Mucosa of gallbladder (tissue), 1 donor: ENCODE measurements at places on chromosomes 11 and 22.

DNA sequence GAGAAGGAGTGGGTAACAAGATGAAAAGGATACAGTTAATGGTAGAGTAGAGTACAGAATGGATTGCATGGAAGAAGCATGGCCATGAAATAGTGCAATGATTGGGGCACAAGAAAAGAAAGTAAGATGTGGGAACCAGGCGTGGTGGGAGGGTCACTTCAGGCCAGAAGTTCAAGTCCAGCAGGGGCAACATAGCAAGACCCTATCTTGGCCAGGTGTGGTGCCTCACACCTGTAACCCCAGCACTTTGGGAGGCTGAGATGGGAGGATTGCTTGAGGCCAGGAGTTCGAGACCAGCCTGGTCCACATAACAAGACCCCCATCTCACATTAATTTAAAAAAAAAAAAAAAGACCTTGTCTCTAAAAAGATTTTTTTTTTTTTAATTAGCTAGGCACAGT lies 1.4 kb upstream of the C11orf52 start:
- no peak for DNase-seq

GRCh38 chr22:33465554-33465953 lies 407.4 kb upstream of the SYN3 start:
- no peak for DNase-seq

DNA sequence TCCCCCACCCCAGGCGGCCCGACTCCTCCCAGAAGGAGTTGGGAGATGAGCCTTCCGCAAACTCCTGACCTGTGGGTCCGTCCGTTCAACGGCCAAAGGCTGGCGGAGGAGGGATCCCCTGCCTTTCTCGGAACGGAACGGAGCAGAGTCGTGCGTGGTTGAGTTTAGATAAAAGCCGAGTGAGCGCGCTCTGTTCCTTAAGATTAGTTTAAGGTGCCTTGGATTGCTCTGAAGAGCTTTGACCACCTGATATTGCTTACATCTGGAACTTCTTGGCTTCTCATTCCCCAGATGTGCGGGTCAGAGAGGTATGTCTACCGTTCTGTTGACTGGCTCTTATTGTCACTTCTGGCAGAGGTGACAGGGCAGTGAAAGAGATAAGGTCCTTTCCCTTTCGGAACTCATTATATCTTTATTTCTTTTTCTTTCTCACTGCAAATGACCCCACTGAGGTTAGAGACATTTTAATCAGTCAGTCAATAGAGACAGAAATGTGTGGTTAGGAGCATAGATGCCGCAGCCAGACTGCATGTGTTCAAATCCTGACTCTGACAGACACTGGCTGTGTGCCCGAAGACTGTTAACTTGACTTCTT lies at the start of gene TRIM6:
Gene TRIM6, plus strand, starts transcription at position 31 of the 595 bp plus-strand sequence. Its CDS starts 261 bp downstream, at position 292.
- DNase-seq = peak; percentile 23

DNA sequence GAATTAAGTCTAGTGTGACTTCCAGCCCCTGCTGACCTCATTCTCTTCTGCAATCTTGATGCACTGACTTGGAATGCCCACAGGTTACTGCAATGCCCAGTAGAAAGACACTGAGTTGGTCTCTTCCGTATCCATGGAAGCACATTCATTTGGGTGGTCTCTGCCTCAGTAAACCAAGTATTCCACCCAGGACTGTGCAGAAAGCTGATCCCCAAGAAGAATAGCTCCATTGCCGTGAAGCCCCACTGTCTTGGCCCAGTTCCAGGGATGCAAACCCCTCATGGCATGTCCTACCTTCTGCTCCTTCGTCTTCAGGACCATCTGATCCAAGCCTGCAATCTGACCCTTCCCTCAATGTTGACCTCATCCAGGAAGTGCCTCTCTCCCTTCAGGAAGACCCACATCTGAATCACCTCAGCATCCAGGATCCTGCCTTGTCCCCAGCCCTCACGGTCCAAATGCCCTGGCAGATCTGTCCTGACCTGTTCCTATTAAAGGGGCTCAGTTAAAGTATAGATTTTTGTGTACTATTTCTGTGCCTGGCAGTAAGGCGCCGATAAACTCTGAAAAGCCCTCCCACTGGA lies 425.8 kb downstream of the SOX6 start:
- no peak for DNase-seq

- peak; percentile 22 for DNase-seq
Observed at GRCh38 chr11:6353367-6353987, 33.2 kb upstream of the CAVIN3 start.

GRCh38 chr11:121931748-121932352 lies 184.2 kb downstream of the BLID start:
- DNase-seq = no peak

DNA sequence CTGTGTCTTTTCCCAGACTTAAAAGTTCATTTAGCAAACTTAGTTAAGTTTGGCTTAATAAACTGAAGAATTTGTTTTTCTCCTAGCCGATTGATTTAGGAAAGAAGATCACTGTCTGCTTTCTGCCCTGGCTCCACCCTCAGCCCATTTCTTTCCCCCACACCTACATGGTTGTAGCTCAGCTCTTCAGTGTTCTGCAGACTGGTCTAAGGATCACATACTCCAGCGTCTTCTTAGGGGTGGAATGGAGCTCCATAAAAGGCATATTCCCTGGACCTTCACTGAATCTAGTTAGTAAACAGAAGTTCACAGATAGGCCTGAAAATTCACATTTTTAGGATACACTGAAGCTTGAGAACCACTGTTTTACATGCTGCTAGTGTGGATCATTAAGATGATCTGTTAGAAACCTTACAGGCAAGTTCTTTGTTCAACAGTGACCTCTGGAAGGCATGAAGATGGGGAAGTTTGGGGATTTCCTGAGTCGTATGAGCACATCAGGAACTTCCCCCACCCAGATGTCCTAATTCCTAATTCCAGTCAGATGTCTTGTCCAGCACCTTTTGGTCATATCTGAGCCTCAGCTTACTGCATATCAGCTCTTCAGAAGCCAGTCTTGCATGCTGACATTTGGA lies 16.8 kb downstream of the PIWIL4 start:
- DNase-seq = no peak

GRCh38 chr11:66239998-66240780 lies 28.2 kb upstream of the RAB1B start:
- no peak for DNase-seq

GRCh38 chr11:110090466-110091026 lies 2.6 kb upstream of the ZC3H12C start:
- no peak for DNase-seq

DNA sequence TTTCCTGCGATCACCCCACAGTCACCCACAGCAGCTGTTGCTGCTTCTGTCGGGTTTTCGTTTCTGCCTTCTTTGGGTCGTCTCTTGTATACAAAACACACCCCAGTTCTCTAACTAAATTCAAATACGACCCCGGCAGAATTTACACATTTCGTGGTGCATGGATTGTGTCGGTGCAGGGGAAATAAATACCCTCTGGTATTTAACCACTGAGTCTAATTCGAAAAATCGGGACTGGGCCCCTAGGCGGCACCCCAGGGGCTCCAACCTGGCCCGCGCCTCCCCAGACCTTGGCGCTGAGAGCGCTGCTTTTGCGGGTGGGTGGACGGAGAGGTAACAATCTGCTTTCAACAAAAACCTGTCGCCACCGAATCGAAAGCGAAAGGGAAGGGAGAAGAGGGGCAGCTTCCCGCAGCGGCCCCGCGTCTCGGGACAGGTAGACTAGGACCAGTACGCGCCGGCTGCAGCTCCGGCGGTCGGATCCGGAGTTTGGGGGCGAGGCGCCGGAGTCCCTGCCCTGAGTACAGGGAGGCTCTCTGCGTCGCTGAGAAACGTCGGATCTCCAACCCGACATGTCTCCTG lies 4.4 kb downstream of the ALX4 start:
- DNase-seq = no peak

DNA sequence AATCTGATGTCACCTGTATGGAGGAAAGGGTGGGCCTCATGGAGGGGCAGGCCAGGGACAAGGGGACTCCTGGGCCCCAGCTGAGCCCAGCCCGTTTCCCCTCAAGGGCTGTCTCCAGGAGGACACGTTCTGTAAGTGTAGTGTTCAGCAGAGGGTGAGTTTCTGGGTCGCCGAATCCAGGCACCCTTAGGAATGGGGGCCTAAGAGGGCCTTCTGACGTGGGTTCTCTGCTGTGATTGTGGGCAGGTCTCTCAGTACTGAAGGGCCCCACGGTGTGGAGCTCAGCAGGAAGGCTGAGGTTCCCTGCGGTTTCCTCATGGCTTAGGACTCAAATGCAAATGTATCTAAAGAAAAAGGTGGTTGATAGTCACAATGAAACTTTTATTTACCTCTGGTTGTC lies 6.5 kb downstream of the PTDSS2 start:
- DNase-seq = no peak

DNA sequence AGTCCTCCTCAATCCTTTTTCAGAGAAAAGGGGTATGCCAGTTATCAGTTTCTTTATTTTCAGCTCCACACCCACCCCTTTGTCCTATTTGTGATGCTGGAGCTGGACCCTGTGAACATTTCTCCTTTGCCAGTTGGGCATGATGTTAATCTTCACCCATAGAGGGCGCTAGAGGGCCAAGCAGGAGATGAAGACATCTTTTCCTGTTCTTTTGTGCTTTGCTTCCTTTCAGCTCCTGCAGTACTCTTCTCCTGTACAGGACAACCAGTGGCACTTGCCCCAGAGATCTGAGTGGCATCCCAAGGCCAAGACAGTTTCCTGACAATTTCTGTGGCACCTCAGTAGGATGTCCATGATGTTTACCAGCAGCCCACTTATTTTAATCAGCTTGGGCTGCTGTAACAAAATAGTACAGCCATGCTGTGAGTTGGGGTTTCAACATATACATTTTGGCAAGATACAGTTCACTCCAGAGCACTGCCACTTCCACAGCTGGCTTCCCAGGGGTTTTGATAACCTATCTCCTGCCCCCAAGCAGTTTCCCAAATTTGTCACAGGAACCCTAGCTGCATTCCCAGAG lies 4.6 kb downstream of the SAA2 start:
- DNase-seq = peak; percentile 66

DNA sequence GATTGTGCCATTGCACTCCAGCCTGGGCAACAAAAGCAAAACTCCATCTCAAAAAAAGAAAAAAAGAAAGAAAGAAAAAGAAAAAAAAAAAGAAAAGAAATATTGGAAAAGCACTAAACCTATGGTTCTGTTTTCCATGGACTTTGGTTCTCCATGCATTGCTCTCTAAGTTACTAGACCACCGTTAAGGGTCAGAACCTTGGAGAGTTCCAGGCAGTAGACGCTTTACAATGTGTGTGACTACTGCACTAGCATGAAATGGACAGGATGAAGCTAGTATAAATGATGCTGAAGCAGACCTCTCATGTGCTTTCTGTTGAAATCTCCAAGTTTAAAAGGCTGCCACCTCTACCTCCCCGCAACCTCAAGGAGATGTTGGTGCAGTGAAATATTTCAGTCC lies 63.5 kb downstream of the SIK2 start:
- no peak for DNase-seq

GRCh38 chr22:29215012-29215860 lies 9.5 kb downstream of the EMID1 start:
- no peak for DNase-seq

DNA sequence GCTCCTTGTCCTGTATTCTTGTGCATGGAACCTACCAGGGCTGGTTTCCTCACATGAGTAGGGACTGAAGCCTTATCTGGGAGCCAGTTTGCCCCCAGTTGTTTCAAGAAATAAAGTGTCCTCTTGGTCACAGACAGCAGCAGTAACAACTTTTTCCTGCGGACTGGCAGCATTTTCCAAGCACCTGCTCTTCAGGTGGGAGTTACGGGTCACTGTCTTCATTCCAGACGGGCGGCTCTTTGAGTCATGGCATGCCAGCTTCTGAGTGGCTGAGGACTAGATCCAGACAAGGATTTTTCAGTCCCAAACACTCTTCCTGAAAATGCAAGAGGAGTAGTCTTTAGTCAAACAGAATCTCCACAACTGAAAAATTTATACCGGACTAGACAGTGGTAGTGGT lies 2.7 kb upstream of the CD44 start:
- no peak for DNase-seq

- no peak for DNase-seq
Observed at GRCh38 chr22:37383341-37383740, 43.9 kb downstream of the ELFN2 start.

- no peak for DNase-seq
Observed at GRCh38 chr22:40659166-40659565, 20.1 kb upstream of the MCHR1 start.
